CD8-positive, alpha-beta memory T cell (primary cell): ENCODE measurements at places on chromosomes 2 and 18.

- no peak for DNase-seq
Measured at GRCh38 chr2:159042115-159042850, 73.8 kb downstream of the TANC1 start.

GRCh38 chr2:2839782-2840531 lies 508.9 kb upstream of the MYT1L start:
- DNase-seq: no peak

DNA sequence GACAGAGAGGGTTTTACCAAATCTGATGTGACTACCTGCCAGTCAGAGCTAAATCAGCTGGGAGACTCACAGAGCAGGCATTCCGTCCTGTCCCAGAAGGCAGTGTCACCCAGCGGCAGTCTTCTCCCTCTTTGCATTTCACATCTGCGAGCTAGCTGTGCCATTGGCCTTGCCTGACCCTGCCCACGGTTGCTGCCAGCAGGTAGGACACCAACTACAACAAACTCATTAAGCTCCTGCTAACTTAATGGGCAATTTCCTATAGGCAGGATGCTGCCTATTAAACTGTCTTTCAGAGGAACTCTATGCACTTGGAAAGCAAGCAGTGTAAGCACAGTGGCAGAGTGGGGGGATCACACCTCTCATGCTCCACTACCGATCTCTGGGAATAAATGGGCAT lies 116.4 kb upstream of the CAPN13 start:
- no peak for DNase-seq

DNA sequence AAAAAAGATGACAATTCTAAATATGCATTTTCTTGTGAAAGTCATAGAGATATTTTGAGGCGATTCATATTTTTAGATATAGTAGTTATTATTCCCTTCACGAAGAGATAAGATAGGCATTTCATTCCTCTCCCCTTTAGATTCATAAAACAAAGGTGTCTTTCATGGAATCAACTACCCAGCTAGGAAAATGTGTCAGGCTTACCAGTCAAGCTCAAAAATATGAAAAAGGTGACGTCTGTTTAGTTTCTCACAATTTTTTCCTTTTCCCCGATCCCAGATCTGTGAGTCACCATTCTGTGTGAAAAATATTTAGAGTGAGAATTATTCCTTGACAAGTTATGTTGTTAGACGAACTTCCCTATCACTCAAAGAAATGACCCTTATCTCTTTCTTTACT lies 95.4 kb upstream of the FN1 start:
- no peak for DNase-seq

- no peak for DNase-seq
Measured at GRCh38 chr18:54968807-54969206, 9.5 kb upstream of the CCDC68 start.
